ENCODE measurements at places on chromosomes 16 and 17. TPM values are rescaled to one million over a fixed set of nuclear protein-coding genes. Genes with fewer than 3 reads are reported as not detected.

DNA sequence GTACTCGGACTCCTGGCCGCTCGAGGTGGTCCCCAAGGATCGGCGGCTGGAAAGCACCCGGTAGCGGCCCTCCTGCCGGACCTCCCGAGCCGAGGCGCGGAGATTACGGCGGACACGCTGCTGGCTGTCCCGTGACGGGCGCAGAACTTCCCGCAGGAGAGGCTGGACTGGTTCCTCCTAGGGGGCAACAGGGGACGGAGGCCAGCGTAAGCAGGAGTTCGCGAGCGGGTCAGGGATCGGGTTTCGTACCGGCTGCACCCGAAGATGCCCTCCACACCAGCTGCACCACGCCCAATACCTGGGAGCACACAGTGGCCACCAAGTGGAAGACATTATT lies 341 bp downstream of the SLC7A6OS start:
- no peak for DNase-seq

DNA sequence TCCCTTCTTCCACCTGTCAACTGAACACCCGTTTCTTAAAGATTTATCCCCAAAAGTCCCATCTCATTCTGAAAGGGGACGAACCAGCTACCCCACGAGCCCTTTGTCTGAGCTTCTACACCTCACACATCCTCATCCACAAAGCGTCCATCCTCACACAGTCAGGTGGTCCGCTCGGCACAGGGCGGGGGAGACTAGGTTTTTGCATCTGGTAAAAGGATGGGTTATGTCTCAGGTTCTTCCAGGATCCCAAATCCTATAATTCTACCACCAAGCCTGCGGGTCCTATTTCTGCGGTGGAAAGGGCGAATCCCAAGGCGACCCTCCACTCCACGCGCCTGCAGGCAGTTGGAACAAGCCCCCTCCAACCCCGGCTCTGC lies 458 bp downstream of the GFOD2 start:
- no peak for DNase-seq

DNAH17 gene
- total RNA-seq = not detected

DNA sequence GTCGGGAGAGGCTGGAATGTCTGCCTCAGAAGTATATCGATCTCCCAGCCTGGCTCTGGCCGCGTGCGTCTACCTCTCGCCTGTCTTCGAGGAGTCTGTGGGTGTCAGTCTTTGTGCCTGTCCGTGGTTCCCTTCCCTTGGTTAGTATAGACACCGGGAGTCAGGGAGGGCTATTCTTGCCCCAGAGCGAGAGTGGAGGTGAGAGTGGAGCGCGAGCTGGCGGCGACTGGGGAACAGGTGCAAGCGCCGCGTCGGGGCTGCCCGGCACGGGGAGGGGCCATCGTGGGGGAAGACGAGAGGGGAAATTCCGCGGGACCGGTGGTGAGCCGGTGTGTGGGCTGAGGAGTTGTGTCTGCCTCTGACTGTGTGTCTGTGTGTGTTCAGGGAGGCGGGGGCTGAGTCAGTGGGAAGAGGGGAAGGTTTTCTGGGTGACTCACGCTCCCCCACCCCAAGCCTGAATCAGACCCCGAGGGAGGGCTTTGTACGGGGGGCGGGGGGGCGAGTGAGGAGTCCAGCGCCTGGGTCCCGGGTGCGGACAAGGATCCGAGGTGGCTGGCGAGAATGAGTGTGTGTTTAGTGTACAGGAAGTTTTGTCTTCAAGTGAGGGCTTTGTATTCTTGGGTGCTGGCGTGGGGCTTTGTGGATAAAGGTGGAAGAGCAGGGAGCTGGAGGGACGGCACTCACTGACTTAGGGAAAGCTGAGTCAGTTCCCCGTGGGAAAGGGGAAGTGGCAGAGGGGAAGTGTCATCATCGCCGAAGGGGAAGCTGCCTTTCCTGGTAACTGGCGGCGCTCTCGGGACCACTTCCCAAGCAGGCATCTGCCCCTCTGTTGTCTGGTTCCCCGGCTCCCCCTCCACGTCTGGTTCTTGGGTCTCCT lies 8.6 kb downstream of the KDM6B start:
- peak; percentile 85 for DNase-seq

DNA sequence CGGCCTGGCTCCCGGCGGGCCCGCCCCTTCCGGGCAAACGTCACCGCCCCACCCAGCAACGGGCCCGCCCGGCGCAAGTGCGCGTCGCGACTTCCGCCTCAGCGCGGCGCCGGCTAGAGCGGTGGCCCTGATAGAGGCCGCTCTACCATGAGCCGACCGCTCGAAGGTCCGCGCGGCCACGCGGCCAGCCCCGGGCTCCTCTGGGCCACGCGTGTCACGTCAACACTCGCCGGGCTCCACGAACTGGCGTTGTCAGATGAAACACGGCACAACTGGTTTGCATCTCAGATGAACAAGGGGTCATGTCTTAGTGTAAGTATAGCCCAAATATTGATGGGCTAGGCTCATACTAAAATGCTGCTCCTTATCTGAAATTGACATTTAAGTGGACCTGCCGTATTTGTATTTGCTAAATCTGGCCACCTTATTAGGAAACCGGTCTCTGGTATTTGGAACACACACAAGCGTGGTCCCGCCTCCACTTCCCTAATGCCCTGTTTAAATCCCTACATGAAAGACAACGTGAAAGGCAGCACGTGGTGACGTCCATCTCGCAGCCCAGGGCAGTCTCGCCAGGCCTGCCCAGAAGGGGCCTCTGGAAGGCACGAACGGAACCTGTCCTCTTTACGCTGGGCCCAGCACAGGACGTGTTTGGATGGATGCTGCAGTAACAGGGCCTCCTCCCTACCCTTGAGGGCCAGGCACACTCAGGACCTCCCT lies at the start of gene ZNF598:
ZNF598 (minus strand) TSS at position 31 of the 720 bp plus-strand sequence.
- peak; percentile 89 for DNase-seq

HOXB9 gene
- total RNA-seq = not detected

GRCh38 chr17:55845385-55845784 lies 94.5 kb downstream of the PCTP start:
- DNase-seq = peak; percentile 65

SOCS1 gene
- 1.8 TPM for total RNA-seq

OR2C1 gene
- total RNA-seq = not detected

DNA sequence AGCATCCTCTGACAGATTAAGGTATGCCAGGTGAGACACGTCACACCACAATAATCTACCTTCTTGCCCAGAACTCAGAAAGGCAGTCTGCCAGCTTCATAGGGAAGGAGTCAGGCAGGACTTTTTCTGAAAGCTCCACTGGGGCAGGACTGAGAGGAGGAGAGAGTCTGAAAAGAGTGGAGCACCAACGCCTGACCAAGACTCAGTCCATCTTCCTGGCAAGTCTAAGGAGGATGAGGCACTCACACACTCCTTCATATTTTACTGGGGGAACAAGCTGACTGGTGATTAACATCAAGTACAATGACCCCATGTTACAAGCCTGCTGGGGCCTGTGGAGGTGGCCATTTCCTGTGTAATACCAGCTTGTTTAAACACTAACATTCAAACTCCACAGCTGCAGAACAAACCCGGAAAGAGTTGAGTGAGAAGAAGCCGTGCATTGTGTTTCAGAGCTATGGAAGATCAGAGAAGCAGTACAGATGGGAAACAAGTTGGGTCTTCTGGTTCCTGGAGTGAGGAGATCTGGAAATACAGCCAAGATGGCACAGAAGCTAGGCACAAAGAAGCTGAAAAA lies 122.4 kb downstream of the HIC1 start:
- DNase-seq = no peak

- no peak for DNase-seq
Measured at GRCh38 chr17:77957235-77957856, 1.2 kb upstream of the TNRC6C start.

Measured in ascending aorta (tissue), 2 donors.